ENCODE measurements at places on chromosomes 13 and 19.
A peak's percentile ranks its signal among the peaks of the same experiment; 100 is the strongest.

DNA sequence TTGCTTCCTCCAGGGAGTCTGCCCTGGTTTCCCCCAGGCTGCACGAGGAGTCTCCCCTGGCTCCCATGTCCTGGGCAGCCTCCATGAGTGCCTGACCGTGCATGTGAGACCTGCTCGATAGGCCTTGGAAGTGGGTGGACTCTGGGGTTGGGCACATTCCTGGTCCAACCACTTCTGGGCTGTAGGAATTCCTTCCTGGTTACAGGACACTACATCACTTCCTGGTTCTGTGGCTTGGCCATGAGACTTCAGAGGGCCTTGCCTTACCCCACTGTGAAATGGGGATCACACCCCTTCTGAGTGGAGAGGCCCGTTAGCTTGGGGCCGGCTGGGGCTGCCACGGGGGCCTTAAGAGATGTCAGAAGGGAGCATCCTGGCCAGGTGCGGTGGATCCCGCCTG is 4.0 kb upstream of the ZNF628 start:
- no peak for DNase-seq

DNA sequence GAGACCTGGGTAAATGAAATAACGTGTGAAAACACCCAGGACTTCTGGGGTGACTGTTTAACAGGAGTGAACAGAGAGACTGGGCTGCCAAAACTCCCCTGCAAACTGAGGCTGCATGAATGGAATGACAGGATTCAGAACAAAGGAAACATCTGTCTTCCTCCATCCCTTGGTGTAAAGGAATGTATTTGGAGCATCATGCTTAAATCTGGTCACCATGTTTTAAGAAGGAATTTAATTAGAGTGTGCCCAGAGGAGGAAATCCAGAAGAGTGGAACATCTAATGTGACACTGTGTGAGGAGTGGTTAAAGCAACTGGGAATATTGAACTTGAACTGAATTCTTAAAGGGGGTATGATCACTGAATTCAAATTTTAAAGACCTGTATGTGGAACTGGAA is 437.2 kb downstream of the LIG4 start:
- no peak for DNase-seq

- peak; percentile 30 for DNase-seq
These were observed 38.9 kb downstream of the ALOX5AP start for GRCh38 chr13:30774214-30774730.

DNA sequence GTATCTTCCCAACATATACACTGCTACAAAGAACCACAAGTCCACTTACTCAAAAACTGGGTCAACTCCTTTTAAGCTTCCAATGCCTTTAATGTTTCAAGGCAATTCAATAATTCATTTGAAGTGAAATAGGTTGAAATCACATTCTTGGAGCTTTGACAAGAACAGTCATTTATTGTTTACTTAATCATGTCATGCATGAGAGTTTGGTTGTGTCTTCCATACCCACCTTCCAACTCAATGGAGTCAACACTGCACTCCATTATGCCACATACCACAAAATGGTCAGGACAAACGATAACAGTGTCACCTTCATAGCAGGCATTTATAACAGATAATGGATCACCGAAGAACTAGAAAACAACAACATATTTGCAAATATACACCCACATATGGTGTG is 506.3 kb downstream of the UQCRFS1 start:
- DNase-seq = no peak

GRCh38 chr13:20053016-20053415 is 94.5 kb downstream of the ZMYM2 start:
- no peak for DNase-seq

GRCh38 chr13:82900453-82900852 is 981.8 kb downstream of the SLITRK1 start:
- DNase-seq = no peak

DNA sequence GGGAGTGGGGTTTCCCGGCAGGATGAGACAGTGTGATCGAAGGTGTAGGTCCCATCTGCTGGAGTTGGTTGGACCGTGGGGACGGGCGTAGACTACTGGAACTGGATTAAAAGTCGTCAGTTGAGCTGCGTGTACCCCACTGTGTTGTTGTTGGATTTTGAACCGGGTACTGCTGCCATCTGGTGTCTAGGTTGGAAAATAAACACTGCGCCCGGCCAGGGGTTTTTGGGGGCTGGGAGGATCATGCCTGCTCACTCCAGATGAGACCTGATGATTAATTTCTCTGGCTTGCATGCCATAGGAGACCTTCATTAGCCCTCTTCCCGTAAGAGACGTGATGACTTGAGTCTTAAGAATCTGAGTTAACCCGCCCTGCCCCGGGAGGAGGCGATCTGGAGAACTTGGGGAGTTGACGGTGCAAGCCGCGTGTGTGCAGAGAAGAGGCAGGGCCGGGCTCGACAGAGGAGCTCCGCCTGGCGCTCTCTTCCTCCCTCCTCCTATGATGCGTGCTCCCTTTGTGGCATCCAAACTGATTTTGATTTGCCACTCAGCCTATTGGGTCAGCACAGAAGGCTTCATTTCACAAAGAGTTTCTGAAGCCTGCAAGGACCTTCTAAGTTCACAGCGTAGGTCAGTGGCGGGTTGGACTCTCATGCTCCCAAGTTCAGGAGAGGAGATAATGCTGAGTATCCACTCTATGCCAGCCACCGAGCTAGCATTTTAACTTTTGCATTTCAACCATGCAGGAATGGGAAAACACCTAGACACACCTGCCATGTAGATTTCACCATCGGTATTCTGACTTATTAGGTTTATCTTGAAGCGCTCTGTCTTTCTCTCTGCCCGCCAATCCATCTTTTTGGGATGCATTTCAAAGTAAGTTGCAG is 2.7 kb downstream of the UHRF1 start:
- peak; percentile 81 for DNase-seq

GRCh38 chr13:51551416-51551815 is 32.8 kb upstream of the WDFY2 start:
- DNase-seq = no peak

GRCh38 chr13:94700536-94700935 is 11.8 kb downstream of the SOX21 start:
- no peak for DNase-seq

- no peak for DNase-seq
These were observed 11.0 kb upstream of the SYDE1 start for GRCh38 chr19:15096223-15096622.

GRCh38 chr13:111115965-111116521 is 933 bp downstream of the ARHGEF7 start:
- no peak for DNase-seq

GRCh38 chr19:14085309-14085995 is at the start of gene C19orf67:
Gene C19orf67 (minus strand): TSS chr19:14085783. CDS start chr19:14085627, 156 bp downstream.
- DNase-seq = no peak

DNA sequence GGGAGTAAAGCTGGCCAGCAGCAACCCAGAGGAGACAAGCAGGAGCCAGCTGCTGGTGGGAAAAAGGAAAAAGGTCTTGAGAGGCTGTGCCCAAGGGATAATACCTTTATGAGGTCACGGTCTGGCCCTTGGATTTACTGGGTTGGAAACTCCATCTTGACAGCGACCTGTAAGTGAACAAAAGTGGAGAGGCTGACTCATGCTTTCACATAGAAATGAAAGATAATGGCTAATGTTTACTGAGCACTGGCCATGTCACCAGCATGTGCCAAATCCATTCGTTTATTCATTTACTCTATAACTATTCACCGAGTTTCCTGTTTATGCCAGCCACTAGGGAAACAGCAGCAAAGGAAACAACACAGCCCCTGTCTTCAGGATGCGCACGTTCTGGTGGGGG is 4.7 kb downstream of the VRK3 start:
- no peak for DNase-seq

DNA sequence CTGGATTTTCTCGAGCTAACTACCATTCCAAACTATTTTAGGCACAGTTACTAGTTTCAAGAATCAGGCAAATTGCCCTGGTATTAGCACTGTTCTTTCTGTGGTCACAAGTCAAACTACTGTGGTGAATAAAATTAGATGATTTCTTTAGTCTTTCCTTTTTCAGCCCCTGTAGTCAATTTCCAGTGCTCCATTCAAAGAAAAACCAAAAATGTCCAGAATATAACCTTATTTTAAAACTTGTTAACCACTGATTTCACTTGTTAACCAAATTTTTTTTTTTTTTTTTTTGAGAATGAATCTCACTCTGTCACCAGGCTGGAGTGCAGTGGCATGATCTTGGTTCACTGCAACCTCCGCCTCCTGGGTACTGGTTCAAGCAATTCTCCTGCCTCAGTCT is 50.6 kb upstream of the USPL1 start:
- DNase-seq = no peak

GRCh38 chr13:86992251-86992650 is 678.9 kb upstream of the SLITRK5 start:
- no peak for DNase-seq

- no peak for DNase-seq
These were observed 460.3 kb upstream of the KLHL1 start for GRCh38 chr13:70568571-70568970.

DNA sequence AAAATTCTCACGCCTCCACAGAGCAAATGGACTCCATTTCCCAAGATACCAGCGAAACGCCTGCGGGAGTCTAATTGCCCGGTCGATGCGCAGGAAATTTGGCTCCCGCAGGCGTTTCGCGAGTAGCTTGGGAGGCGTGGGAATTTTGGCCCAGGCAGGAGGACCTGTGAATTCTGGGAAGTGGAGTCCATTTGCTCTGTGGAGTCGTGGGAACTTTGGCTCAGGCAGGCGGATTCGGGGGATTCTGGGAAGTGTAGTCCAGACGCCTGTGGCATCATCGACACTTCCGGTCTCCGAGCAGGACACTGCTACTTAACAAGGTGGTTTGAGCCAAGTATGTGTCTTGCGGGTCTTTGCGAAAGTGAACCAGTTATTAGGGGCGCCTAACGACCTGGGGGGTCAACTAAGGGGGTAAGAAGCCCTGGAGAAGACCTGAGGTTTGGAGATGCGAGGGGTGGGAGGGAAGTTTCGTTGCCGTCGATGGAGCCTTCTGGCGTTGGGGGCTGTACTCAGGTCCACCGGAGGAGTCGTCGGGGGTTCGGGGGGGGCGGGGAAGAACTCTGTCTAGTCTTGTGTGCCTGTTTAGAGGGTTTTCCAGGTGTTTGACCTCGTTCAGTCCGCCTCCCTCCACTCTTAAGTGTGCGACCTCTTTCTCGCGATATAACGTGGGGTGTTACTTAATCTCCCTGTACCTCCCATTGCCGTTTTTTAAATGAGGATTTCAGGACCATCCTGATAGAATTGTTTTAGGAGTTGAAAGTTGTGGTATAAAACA is at the start of gene ZNF155:
Gene ZNF155 (plus strand): TSS at position 277 of the 775 bp plus-strand sequence. CDS start 4,356 bp downstream, outside the sequence.
- DNase-seq = peak; percentile 77
